OCI-LY7 (cell line): ENCODE measurements at places on chromosomes 1 and 21.
A peak's percentile ranks its signal among the peaks of the same experiment; 100 is the strongest.

GRCh38 chr1:117964290-117965038 lies 34.9 kb downstream of the WDR3 start:
- DNase-seq, result no peak

- no peak for DNase-seq
Observed at GRCh38 chr1:112686417-112686816, 12.0 kb downstream of the MOV10 start.

GRCh38 chr1:81706650-81707435 lies 93.9 kb upstream of the ADGRL2 start:
- DNase-seq, result no peak

DNA sequence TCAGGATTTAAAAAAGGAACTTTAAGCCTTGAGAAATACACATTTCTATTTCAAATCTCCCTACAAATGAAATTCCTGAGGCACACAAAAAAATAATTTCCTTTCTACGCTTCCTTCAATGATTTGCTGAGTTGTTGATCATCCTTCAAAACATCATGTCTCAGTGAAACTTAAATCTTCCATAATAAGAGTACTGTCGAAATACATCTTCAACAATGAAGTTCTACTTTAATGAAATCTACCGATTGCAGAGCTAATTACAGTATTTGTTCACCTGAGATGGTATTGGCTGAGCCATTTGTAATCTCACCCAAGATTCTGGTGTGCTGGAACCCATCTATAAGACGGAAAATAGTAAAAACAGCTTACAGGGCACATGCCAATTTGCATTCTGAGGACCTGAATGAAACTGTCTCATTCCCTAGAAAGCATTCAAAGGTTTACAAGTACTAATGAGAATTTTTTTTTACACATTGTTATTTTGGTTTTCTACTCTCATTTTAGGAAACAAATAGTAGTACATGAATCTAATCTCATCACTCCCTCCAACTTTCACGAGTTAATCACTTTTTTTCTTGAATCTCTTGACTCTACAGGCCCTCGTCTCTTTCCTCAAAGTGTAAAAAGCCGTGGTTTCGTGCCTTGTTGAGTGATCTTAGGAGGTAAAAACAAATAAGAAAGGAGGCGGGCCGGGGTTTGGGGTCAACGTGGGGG lies 1.1 kb downstream of the CHML start:
- DNase-seq, result peak; percentile 44
